ENCODE measurements at places on chromosomes 7 and 10.

- DNase-seq = no peak
Observed at GRCh38 chr10:66980246-66980815, 54.5 kb downstream of the LRRTM3 start.

DNA sequence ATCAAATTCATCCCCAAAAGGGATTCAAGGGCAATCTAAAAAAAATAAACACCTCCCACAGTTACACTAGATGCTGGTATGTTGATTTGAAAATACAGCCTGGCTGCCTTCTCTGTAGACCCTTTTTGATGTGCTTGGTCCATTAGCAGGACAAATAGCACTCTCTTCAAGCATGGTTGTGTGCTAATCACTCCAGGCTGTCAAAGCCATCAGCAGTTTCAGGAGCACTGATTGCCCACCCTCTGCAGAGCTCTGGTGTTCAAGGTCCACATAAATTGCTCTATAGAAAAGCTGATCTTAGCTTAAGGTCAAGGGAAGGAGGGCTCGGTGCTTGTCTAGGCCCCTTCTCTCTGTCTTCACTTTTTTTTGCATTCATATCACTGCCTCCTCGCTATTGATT lies 35.4 kb downstream of the PRR15 start:
- no peak for DNase-seq

GRCh38 chr10:63120554-63120953 lies 12.6 kb upstream of the NRBF2 start:
- peak; percentile 98 for DNase-seq

DNA sequence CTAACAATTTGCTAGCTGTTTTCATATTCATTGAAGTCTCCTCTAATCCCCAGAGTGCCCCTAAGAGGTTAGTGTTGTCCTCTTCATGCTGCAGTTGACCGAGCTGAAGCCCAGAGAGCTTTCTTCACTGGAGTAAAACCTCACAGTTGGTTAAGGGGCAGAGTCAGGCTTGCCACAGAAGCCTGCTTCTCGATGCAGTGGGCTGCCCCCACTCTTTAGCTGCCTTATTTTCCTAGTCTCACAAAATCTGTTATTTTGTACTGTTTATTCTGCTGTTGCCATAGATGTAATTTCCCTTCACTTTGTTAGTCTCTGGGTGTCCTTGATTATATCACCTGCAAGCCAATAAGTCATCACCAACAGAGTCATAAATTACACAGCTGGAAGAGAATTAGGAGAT lies 56.3 kb upstream of the ZPBP start:
- DNase-seq = no peak

DNA sequence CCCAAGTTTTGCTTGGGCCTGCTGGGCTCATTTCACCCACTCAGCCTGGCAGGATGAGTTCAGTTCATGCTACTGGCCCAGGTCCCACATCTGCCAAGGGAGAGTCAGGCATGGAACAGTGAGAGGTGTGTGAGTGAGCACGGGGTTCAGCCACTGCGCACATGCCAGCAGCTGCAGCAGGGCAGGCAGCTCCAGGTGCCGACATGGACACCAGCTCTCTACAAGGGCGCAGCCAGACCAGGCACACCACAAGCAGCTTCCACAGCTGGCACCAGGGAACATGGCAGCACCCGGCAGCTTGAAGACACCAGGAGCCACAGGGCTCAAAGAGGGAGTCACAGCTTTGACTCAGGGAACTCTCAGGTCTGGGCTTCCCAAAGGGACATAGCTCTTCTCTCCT lies 938.0 kb downstream of the SORCS3 start:
- DNase-seq = no peak

DNA sequence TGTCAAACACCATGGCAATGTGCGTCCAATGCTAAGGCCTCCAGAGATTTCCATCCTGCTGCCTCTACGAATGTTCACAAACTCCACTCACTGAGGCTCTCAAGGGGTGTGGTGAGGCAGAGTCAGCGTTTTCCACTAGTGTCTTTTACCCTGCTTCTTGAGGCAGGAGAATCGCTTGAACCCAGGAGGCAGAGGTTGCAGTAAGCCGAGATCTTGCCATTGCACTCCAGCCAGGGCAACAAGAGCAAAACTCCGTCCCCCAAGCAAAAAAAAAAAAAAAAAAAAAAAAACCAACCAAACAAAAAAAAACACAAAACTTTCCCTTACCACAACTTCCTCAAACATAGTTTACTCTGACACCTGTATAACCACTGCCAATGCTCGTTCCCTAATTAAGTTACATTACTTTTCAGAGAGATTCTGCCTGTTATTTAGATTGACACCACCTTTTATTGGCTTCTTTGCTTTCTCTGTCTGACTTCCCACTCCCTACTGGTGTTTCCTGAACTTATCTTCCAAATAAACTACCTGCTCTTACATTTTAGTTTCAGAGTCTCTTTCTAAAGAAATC lies 102.1 kb upstream of the ZNF746 start:
- DNase-seq = no peak

DNA sequence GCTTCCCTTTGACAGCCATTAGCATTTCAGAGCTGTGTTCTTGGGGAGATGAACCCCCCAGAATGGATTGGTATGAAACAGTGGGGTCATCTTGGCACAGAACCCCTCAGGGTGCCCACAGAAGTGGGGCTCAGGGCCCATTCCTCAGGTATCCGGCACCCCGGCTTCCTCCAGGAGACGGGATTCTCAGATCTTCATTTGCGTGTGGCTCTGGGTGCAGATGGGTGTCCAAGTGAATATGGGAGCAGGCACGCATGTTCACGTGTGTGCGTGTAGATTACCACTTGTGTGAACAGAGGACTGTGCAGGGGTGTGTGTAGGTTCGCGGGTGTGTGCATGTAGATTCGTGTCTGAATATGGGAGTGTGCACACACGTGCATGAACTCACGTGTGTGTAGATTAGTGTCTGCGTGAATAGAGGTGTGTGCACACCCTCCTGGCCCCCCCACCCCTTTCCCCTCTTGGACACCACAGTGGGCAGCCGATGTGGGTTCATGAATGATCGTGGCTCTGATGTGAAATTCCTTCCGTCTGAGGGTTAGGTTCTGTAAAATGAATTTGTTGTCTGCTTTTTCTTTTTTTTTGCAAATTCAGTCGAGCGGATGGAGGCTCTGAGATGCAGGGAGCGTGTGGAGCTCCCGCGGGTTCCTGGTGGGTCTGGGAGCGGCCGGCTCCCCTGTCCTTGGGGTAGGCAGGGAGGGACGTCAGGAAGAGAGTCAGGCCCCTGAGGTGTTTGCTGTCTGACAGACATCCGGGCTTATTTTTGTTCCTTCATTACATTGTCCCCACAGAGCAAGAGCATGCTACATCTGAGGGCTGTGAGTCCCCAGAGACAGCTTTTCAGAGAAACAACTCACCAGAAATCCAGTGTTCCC lies 7.4 kb downstream of the ELFN1 start:
- DNase-seq = no peak

DNA sequence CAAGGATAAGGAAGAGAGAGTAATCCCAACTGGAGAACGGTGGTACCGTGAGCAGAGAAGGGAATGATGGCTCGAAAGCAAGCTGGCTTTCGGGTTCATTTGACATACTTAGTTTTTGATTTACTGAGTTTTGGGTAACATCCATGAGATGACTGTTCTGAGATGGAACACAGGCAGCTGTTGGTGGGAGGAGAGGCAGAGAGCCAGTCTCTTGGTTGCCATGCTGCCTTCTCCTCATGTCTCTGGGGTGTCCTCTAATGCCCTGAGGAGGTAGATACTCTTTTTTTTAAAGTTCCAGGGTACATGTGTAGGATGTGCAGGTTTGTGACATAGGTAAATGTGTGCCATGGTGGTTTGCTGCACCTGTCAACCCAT lies 76.4 kb upstream of the NRP1 start:
- DNase-seq = no peak

DNA sequence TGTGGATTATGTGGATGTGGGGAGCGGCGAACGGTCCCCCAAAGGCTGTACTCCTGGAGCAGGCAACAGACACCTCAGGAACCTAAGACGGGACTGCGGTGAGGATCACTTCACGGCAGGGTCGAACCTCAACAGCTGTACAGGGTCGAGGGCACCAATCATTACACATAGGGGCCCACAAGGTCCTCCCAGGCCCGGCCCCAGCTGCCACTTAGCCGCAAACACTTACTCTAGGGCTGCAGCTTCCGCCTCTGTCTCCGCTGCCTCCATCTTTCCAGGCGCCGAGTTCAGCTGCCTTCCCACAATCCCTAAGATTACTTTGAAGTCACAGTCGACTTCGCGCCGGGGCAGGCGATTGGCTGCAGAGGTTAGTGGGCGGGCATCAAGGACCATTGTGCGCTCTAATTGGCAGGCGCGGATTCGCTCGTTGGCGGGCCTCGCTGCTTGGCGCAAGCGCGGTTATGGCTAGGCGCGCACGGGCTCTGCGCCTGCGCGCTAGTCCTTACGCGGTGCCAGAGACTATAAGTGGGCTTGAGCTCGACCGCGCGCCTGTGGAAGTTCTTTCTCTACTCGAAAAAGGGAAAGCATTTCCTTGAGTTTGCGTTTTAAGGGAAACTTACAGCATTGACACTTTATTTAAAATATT lies at the start of gene ZWINT:
TSS of gene ZWINT (minus strand) at position 293 of the 646 bp plus-strand sequence. CDS start at position 270, 23 bp downstream.
- DNase-seq = peak; percentile 97
